Activated naive CD4-positive, alpha-beta T cell treated with anti-CD3 and anti-CD28 coated beads for 36 hours (primary cell): ENCODE measurements at places on chromosomes 12 and 14. TPM values are rescaled to one million over a fixed set of nuclear protein-coding genes. Genes with fewer than 3 reads are reported as not detected.
A peak's percentile ranks its signal among the peaks of the same experiment; 100 is the strongest.

GRCh38 chr12:30473274-30473673 lies 222.4 kb downstream of the IPO8 start:
- no peak for DNase-seq
- no peak overlapping the region for H3K4me3 ChIP-seq
- no peaks in the 10 kb centered on the region for H3K36me3 ChIP-seq
- H3K4me1 ChIP-seq = no peaks in the 10 kb centered on the region

- DNase-seq = no peak
- no peaks in the 10 kb centered on the region for H3K36me3 ChIP-seq
- H3K27me3 ChIP-seq = no peaks in the 10 kb centered on the region
- peaks cover 25% of the 10 kb centered on the region for H3K4me1 ChIP-seq
- no peak overlapping the region for H3K27ac ChIP-seq
Observed at GRCh38 chr12:96143827-96144565, 50.2 kb upstream of the ELK3 start.

DNA sequence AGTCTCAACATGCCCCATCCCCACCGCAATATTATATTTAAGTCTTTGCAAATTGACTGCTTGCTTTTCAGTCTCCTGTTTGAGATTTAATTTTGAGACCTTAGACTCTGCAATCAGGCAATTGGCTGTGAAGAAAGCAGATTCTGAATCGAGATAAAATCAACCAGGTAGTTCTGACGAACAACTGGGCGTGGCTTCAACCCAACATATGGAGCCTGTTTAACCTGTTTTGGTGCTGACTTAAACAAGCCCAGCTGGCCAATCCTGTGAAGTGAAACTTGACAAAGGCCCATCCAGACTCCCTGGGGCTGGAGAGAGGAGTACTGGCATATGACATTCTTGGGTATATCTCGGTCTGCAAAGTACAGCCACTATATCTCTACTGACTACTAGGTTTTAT lies 9.8 kb upstream of the CIPC start:
- DNase-seq = no peak
- no peaks in the 10 kb centered on the region for H3K27me3 ChIP-seq
- H3K36me3 ChIP-seq = no peaks in the 10 kb centered on the region
- peaks cover 4% of the 10 kb centered on the region for H3K4me1 ChIP-seq

DNA sequence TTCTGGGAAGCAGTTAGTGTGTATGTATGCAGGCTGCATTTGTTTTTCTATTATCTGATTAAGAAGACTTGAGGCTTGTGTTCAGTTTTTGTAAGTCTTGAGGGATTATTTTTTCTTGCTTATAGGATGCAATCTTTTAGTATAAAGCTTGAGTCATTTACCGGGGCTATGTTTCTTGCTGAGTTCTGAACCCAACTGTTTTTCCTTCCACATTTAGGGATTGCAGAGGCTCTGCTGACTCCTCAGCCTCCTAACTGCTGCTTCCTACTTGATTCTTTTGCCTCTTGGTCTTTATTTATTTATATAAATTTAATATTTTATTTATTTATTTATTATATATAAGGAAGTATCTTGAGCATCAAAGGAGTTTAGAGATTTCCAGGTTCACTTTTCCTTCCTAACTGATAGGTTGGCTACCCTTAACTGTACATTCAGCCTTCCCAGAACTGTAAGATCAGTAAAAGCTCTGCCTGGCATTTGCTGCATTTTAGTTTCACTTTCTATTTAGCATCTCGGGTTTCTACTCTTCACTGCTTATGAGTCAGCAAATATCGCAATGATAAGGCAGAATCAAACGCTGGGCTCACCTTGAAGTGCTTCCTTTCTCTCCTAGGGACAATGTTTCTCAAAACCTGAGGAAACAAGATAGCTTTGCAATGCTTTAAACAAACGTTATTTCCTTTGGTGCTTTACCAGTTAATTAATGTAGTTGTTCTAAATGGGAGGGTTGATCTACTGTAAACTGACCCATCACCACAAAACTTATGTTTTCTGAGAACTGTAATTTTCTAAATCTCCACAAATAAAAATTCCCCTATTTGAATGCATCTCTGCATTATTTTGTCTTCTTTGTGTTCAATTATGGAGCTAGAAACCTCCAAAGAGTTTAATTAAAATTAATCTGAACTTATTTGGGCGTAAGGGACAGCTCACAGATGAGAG lies 1183.7 kb upstream of the TMEM132C start:
- no peaks in the 10 kb centered on the region for H3K36me3 ChIP-seq
- peaks cover 5% of the 10 kb centered on the region for H3K27me3 ChIP-seq
- H3K4me3 ChIP-seq = no peak overlapping the region
- DNase-seq = peak; percentile 44
- peak overlapping the region; percentile 31 for H3K27ac ChIP-seq

- no peak for DNase-seq
- no peak overlapping the region for H3K27ac ChIP-seq
- peaks cover 17% of the 10 kb centered on the region for H3K27me3 ChIP-seq
- peaks cover 1% of the 10 kb centered on the region for H3K36me3 ChIP-seq
- no peaks in the 10 kb centered on the region for H3K4me1 ChIP-seq
Observed at GRCh38 chr12:119154435-119154818, 24.3 kb upstream of the HSPB8 start.

GRCh38 chr12:57726151-57726883 lies 12.2 kb downstream of the AGAP2 start:
- H3K4me1 ChIP-seq = no peaks in the 10 kb centered on the region
- no peaks in the 10 kb centered on the region for H3K27me3 ChIP-seq
- no peak for DNase-seq

- DNase-seq = no peak
- no peaks in the 10 kb centered on the region for H3K36me3 ChIP-seq
- H3K4me1 ChIP-seq = no peaks in the 10 kb centered on the region
- H3K27me3 ChIP-seq = peaks cover 2% of the 10 kb centered on the region
- no peak overlapping the region for H3K27ac ChIP-seq
Observed at GRCh38 chr12:25552681-25553080, 402 bp downstream of the LMNTD1 start.

DNA sequence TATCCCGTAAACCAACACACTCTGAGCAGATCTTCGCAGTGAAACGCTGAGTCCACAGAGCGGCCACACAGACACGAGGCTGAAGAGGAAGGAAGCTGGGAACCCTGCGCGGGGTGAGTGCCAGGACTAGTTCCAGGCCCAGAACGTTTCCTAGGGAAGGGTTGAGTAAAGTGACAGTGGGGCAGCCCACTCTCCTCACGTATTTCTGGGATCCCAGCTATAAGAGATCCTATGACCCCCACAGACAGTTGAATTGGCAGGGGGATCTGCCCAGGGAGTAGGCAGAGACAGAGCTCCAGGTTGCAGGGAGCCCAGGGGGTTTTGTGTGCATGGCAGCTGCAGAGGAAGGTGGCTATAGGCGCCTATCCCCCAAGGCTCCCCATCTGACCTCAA lies 51.1 kb downstream of the GTF2A1 start:
- peak overlapping the region; percentile 93 for H3K27ac ChIP-seq
- peaks cover 15% of the 10 kb centered on the region for H3K4me1 ChIP-seq
- no peaks in the 10 kb centered on the region for H3K27me3 ChIP-seq
- H3K4me3 ChIP-seq = peak overlapping the region; percentile 85
- no peaks in the 10 kb centered on the region for H3K36me3 ChIP-seq

DNA sequence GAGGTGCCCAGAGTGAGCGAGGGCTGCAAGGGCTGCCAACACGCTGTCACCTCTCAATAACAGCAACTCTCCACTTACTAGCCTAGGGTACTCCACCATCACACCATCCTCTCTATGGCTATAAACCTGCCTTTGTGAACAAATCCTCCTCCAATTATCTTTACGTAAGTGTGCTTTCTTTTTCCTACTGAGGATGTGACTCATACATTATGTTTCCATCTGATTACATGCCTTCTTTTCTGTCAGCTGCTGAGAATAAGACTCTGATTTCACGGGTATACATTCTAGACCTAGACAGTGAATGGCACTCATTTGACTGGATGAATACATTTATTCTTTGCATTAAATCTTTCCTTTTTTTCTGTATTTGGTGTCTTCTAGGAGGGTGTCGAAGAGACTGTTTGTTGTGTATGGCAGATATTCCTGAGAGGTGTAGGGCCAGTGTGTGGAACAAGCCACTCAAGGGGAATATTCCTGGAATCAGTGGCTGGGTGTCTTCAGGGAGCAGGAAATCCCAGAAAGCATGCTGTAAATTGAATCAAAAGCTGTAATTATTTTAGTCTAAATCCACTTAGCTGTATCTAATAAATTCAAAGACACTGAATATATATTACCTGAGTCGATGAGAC lies 327.3 kb upstream of the TMTC1 start:
- no peaks in the 10 kb centered on the region for H3K27me3 ChIP-seq
- H3K4me1 ChIP-seq = no peaks in the 10 kb centered on the region
- no peak for DNase-seq
- H3K4me3 ChIP-seq = no peak overlapping the region
- peaks cover 2% of the 10 kb centered on the region for H3K36me3 ChIP-seq

- peaks cover 2% of the 10 kb centered on the region for H3K4me1 ChIP-seq
- H3K27me3 ChIP-seq = no peaks in the 10 kb centered on the region
- H3K27ac ChIP-seq = peak overlapping the region; percentile 44
- no peaks in the 10 kb centered on the region for H3K36me3 ChIP-seq
- DNase-seq = no peak
- H3K4me3 ChIP-seq = no peak overlapping the region
Observed at GRCh38 chr14:34340025-34340625, 121.9 kb downstream of the SPTSSA start.

DNA sequence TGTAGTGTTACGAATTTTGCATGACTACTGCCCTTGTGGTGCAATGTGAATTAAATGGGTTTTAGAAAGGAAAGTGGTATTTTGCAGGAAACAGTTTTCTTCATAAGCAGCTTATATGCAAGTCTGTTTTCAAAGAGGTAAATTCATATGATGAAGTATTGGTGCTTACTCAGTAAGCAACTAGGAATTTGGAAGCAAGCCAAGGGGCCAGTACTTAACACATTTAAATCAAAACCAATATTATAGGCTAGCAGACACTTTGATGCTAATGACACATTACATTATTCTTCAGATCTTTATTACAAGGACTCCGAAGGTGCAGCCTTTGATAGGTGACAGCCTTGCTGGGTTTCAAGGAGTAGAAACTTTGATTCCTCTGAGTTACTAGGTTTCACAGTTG lies 23.1 kb downstream of the MGAT4C start:
- no peaks in the 10 kb centered on the region for H3K4me1 ChIP-seq
- DNase-seq = no peak
- H3K4me3 ChIP-seq = no peak overlapping the region
- no peaks in the 10 kb centered on the region for H3K36me3 ChIP-seq

GRCh38 chr12:93366422-93366821 lies 11.3 kb upstream of the NUDT4 start:
- H3K4me3 ChIP-seq = no peak overlapping the region
- no peak for DNase-seq
- no peak overlapping the region for H3K27ac ChIP-seq
- no peaks in the 10 kb centered on the region for H3K27me3 ChIP-seq
- H3K4me1 ChIP-seq = peaks cover 11% of the 10 kb centered on the region

- no peaks in the 10 kb centered on the region for H3K36me3 ChIP-seq
- DNase-seq = no peak
- H3K4me3 ChIP-seq = no peak overlapping the region
- H3K4me1 ChIP-seq = no peaks in the 10 kb centered on the region
Observed at GRCh38 chr12:80593766-80594165, 113.7 kb upstream of the MYF6 start.

DNA sequence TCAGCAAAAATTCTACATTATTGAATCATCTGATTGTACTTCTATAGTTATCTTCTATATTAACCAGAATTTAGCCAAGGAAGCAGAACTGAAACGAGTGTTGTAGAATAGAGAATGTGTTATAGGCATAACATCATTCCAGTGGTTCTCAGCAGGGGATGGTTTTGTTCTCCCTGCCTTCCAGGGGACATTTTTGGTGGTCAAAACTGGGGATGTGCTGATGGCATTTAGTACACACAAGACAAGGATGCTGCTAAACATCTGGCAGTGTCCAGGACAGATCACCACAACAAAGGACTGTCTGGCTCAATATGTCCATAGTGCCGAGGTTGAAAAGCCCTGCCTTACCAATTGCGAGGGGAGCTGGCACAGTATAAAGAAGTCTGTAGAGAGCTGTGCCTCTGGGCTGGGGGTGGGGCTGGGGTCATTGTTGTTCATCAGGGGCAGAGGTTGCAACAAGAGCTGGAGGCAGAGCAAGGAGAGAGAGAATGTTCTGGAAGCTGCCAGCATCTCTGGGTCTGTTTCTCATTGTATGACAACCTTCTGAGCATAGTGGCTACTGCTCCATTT lies 1472.8 kb downstream of the AACS start:
- no peaks in the 10 kb centered on the region for H3K36me3 ChIP-seq
- H3K27me3 ChIP-seq = no peaks in the 10 kb centered on the region
- H3K4me1 ChIP-seq = no peaks in the 10 kb centered on the region
- H3K27ac ChIP-seq = no peak overlapping the region

DNA sequence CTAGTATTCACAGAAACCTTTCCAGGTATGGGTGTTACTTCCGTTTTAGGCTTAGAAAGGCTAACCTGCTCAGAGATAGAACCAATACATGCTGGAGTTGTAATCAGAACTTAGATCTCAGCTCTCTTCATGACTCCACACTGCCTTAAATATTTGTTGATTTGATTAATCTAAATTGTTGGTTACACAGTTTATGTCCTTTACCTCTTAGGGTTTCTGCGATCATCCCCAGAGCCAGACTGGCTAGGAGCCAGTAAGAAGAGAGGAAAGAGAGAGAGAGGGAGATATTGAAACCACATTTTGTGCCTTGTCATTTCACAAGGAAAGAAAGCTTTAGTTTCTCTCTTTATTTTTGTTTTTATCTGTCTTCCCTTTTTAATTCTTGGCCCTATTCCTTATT lies 16.8 kb upstream of the MGP start:
- H3K4me3 ChIP-seq = no peak overlapping the region
- no peaks in the 10 kb centered on the region for H3K27me3 ChIP-seq
- no peak overlapping the region for H3K27ac ChIP-seq
- peaks cover 2% of the 10 kb centered on the region for H3K36me3 ChIP-seq
- no peak for DNase-seq
- peaks cover 20% of the 10 kb centered on the region for H3K4me1 ChIP-seq

The CRADD gene
- total RNA-seq = 15.6 TPM

The KCNC2 gene
- total RNA-seq = not detected

The GALNT9 gene
- 0.86 TPM for total RNA-seq
